COR-L47 (cell line): ENCODE measurements at places on chromosomes 3 and 15.

DNA sequence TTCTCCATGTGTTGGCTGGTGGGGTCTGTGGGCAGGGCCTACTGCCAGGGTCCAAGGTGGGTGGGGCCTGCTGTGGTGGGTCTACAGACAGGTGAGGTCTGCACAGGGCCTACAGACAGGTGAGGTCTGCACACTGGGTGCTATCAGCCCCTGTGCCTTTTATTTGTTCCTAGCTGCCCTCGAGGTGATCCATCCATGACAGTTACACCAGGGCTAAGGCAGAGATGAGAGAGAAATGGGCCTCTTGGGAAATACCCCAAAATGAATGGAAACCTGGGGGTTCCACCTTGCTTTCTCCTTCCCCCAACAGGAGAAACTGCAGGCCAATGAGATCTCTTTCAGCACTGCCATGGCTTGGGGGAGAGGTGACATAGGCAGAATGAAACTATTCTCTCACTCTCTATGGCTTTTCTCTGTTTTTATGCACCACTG lies 36.4 kb downstream of the CFAP100 start:
- no peak for DNase-seq

DNA sequence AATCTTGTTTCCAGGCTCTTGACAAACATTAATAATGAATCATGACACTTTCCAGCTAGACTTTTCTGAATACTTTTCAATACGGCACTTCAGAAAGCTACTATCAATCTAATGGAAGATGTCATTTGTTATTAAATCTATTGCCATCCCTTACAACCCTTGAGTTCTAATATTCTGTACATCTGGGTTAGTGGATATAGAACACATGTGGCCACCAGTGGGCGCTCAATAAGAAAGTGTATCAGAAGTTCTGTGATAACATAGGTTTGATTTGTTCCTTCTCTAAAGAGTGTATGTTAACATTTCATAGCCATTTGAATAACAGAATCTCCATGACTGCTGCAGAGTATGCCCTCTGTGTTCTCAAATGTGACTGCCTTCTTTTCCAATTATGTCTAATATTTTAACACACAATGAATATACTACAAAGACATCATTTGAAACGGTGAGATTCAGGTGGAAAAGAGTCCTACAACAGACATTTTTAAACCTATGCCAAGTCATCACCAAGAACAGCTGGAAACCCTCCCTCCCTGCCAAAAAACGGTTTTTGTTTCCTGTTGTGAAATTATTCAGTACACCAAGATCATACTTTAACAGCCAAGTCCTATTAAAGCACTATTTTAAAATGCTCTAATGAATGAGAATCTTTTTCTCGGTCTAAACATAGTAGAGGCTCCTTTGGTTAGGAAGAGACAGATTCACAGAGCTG lies 22.2 kb downstream of the ALDH1A2 start:
- peak; percentile 21 for DNase-seq

GRCh38 chr3:144771381-144771870 lies 799.8 kb downstream of the DIPK2A start:
- no peak for DNase-seq

GRCh38 chr3:115111632-115112031 lies 35.5 kb downstream of the ZBTB20 start:
- no peak for DNase-seq

- DNase-seq, result no peak
Observed at GRCh38 chr3:30646181-30646876, 39.9 kb downstream of the TGFBR2 start.
